Activated T-cell treated with anti-CD3 and anti-CD28 coated beads, Interleukin-2, amount 50 U/mL, for 72 hours (primary cell): ENCODE measurements at places on chromosomes 6 and 20.

- DNase-seq, result no peak
Measured at GRCh38 chr20:61737812-61738443, 327.8 kb downstream of the TAF4 start.

GRCh38 chr6:167469672-167470071, 144.8 kb downstream of the TTLL2 start:
- no peak for DNase-seq

- peak; percentile 95 for DNase-seq
Measured at GRCh38 chr6:33570806-33571636, 9.1 kb downstream of the BAK1 start.

- DNase-seq, result no peak
Measured at GRCh38 chr6:42158631-42159030, 14.5 kb upstream of the GUCA1A start.

DNA sequence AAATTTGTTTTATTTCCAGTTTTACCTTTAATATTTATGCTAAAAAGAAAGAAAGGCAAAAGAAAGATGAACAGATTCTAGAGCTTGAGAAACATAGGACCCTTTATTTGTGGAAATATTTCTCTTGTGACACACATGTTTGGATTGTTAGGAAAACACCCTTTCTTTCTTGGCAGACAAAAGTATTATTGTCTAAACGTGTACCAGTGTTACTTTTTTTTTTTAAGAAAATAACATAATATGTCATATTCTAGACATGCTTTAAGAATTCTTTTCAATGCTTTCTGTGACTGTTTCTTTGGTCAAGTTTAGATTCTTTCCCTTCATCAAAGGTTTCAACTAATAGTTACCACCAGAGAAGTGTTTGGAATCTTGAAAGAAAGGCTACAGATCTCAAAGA, 183.4 kb upstream of the CNR1 start:
- no peak for DNase-seq

GRCh38 chr20:24632581-24632980, 163.2 kb downstream of the SYNDIG1 start:
- no peak for DNase-seq

DNA sequence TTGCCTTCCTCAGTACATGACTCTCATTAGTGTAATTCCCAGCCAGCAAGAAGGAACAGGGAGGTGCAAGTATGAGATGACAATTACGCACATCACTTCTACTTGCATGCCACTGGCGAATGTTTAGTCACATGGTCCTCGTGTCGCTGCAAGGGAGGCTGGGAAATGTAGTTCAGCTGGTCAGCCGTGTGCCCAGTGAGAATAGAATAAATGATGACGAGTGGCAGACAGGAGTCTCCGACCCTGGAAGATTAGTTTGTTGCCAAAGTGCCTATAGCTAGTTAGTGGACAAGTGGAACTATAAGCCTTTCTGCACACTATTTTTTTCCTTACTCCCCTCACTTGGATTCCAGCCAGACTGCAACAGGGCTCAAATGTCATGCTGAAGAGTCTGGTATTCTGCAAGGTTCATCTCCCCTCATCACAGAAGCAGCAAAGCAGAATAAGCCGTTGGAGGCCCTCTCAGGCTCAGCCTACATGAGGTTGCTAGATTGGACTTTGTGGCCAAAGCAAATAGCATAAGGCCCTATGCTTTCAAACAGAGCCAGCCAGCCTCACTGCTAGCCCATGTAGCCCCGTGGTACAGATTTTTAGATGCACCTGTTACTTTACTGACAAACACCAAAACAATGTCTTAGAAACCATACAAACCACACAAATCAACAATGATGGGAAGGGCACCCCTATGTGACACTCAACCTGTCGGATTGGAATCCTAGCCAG, 9.7 kb downstream of the LINC00237 start:
- DNase-seq, result no peak

DNA sequence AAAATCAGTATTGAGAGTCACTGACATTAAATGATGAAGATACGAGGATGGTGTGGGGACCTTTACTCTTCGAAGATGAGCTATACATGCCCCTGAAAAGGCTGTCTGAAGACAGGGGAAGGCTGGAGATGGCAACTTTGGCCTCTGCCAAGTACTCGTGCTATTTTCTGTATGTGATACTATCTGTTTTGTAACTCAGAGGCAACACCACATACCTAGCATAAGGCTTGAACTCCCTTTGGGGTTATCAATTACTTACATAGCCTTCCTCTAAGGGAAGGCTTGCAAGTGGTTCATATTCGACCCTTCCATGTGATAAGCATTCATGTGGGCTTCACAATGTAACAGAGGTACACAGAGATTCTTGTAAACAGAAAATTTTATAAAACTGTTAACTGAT, 68.7 kb upstream of the FBXO30 start:
- DNase-seq, result no peak

DNA sequence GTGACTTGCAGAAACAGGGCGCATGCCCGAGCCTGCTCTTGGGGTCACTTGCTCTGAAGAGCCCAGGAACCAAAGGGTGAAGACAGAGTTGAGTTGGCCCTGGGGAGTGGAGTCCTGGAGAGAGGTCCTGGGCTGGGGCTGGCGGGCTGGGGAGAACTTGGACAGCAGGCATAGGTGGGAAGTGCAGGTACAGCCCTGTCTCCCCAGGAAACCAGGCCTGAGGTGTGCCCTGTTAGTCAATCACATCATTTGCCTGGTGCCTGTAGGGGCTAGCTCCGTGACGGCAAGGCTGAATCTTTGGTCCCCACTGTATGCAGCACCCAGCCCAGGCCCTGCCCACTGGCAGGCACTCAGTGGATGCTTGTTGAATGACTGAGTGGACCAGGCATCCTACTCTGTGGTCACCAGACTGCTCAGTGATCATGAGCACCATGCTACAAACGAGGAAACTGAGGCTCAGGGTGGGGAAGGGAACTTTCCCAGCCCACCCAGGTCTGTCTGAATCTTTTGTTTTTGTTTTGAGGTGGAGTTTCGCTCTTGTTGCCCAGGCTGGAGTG, 15.6 kb upstream of the NOL4L start:
- DNase-seq, result no peak

DNA sequence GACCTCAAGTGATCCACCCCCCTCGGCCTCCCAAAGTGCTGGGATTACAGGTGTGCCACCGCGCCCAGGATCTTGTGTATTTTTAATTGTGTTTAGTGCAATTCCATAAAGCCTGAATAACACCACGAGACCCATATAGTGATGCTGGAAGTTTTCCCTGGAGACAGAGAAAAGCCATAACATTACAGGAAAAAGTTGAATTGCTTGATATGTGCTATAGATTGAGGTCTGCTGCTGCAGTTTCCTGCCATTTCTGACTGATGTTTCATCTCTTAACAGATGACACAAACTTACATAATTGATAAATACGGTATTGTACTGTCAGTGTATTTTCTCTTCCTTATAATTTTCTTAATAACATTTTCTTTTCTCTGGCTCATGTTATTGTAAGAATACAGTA, 7.3 kb upstream of the UBD start:
- DNase-seq, result no peak

DNA sequence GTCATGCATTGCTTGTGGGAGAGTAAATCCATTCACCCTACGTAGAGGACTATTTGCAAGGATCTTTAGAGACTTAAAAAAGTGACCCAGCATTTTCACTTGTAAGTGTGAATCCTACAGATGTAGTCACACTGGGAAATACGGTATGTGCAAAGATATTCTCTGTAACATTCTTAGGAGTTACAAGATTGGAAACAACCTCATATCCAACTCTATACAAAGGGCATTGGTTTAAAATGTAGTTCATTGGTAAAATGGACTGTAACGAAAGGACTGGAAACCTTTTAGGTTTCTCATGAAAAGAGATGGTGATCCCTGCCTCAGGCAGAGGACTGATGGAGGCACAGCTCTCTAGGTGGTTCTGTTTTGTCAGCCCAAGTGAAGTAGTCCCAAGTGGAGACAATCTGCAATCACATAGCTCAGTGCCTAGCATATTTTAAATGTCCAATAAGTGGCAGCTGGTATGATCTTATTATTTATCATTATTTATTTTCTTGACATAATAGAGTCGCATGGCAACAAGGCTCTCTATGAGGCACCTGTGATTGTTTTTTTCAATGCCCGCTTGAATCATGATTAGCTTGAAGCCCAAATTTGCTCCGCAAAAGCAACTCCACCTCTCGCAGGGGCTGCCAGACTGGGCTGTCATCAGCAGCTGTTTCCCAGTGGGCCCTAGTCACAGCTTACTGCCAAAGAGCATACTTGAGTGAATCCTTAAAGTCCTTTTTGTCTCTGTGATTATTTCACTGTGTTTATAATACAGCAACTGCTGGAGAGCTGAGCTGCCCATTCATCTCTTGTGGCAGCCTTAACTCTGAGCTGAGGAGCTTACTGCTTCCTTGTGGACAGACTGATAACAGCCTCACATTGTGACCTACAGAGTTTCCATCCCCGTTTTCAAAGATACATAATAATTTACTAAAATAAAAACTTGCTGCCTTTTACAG, 19.8 kb upstream of the ENPP1 start:
- DNase-seq, result no peak

DNA sequence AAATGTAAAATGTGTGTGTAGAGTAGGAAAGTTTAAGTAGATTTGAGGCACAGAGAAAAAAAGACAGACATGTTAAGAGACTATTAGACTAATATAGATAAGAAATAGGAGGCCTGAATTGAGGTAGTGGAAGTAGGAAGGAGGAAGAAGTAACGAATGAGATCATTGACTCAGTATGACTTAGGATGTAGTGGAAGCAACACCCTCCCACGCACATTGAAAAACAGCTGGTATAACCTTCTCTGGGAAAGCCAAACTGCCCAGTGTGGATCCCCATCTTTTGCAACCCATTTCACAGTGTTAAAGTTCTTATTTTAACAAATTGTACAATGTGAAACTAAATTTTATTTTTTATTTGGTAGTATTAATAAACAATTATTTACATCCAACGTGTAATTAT, 89.1 kb downstream of the GRIK2 start:
- no peak for DNase-seq

- DNase-seq, result no peak
Measured at GRCh38 chr6:141035312-141036200, 1097.2 kb upstream of the GJE1 start.

GRCh38 chr6:16135066-16135465, 6.2 kb downstream of the MYLIP start:
- DNase-seq, result no peak

DNA sequence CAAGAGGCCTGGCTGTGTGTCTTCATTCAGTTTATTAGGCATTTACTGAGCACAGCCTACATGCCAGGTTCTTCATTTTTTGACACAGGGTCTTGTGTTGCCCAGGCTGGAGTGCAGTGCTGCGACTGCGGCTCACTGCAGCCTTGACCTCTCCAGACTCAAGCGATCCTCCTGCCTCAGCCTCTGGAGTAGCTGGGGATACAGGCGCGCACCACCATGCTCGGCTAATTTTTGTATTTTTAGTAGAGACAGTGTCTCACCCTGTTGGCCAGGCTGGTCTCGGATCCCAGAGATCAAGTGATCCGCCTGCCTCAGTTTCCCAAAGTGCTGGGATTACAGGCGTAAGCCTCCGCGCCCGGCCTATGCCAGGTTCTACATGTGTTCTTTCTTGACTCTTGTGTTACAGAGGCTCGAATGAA, 601 bp upstream of the ATRN start:
- DNase-seq, result no peak

GRCh38 chr20:51750037-51750769, 18.0 kb downstream of the ATP9A start:
- peak; percentile 11 for DNase-seq

DNA sequence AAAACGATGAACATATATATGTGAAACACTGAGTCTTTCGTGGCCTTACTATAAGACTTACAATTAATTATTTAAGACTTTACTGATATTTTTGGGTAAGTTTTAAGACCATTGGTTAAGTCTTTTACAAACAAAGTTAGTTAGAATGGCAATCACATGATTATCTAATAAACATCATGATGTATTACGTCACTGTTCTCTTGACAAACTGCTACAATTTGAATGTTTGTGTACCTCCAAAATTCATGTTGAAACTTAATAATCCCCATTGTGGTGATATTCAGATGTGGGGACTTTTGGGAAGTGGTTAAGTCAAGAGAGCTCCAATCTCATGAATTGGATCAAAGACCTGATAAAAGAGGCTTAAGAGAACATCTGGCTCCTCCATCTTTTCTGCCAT, 25.9 kb upstream of the B3GAT2 start:
- DNase-seq, result no peak

- DNase-seq, result no peak
Measured at GRCh38 chr6:113047148-113047547, 700.0 kb downstream of the RFPL4B start.

GRCh38 chr20:48564982-48565539, 262.7 kb downstream of the PREX1 start:
- DNase-seq, result no peak

DNA sequence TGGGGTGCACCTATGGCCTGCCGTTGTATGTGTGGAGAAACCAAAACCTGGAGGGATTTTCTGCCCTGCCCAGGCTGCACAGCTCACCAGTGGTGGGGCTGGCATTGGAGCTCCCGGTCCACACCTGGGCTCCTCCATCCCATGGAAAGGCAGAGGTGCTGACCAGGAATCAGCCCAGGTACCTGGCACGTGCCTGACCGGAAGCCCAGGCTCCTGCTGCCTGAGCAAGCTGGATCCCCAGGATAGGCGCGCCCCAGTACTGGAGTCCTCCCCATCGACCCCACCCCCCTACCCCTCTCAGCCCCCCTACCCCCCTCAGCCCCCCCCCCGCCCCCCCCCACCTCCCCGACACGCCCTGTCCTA, 39.9 kb upstream of the HMGA1 start:
- no peak for DNase-seq

DNA sequence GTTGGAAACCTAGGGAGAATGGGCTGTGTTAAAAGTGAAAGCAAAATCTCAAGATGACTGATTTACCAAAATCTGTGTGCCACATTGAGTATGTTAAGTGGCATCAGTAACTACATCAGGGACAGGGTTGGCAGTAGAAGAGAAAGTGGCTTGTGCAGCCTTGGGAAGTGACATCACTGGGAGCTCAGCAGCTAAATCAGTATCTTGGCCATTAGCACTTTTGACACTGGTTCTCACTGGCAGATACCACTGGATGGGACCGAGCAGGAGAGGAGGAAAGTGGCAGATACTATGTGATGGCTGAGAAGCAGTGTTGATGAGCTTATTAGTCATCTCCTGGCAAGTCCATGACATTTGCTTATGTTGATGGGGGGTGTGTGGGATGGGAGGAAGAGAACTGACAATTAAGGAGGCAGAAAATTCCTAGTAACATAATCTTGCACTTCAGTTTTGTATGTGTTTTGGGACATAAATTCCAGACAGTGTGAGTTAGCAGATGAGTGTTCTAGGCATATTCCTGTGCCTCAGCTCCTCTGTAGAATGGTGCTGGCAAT, 322.2 kb downstream of the SOX4 start:
- no peak for DNase-seq

DNA sequence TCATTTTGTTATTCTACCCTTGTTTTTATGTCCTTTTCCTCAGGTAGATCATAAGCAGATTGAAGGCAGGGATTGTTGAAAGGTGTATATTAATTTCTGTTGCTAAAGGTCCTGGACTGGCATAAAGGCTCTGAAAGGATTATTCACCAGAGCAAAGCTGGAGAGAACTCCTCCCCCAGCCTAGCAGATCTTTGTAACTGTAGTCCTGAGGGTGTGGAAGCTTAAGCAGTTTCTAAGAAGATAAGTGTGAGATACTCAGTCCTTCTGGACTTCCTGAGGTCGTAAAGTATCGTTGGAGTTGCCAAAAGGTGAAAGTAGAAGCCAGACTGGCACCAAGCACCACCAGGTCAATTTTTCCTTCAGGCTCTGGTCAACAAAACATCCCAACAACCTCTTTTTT, 24.2 kb downstream of the CGA start:
- DNase-seq, result no peak
